ENCODE measurements at places on chromosomes 3 and 15. TPM values are rescaled to one million over a fixed set of nuclear protein-coding genes. Genes with fewer than 3 reads are reported as not detected.

The QARS1 gene
- 250 TPM for total RNA-seq

The STRIT1 gene
- not detected for total RNA-seq

The ARNT2 gene
- not detected for total RNA-seq

The FBXW12 gene
- not detected for total RNA-seq

GRCh38 chr3:10223676-10224639 is 24.3 kb upstream of the TATDN2 start:
- peak; percentile 76 for DNase-seq

- no peak for DNase-seq
Measured at GRCh38 chr3:182259579-182259978, 533.7 kb upstream of the ATP11B start.

DNA sequence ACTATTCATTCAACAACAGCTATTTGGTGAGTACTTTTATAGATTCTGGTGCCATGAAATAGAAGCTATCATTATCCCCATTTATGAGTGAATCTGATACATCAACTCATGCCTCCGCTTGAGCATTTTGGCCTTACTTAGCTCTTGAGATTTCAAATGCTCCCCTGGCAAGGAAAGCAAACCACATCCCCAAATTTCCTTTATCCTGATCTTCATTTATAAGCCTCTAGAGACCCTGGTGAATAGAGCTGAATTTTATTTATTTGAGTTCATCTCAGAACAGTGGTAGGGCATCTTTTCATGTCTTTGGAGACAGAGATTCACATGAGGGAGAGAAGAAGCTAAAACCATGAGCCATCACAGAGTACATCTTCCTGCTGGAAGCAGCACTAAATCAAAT is 317.2 kb downstream of the SLC9A9 start:
- no peak for DNase-seq

Measured in activated CD8-positive, alpha-beta T cell treated with anti-CD3 and anti-CD28 coated beads, Interleukin-2, amount 10 ng/mL, durations not matched to agents 7 days and 5 days (primary cell).